ENCODE measurements at places on chromosomes 7 and 10.

- DNase-seq = no peak
Observed at GRCh38 chr7:157983502-157984422, 603.9 kb downstream of the PTPRN2 start.

- no peak for DNase-seq
Observed at GRCh38 chr7:27586825-27587224, 75.9 kb downstream of the HIBADH start.

GRCh38 chr10:132710746-132711612 lies 75.0 kb downstream of the NKX6-2 start:
- no peak for DNase-seq

DNA sequence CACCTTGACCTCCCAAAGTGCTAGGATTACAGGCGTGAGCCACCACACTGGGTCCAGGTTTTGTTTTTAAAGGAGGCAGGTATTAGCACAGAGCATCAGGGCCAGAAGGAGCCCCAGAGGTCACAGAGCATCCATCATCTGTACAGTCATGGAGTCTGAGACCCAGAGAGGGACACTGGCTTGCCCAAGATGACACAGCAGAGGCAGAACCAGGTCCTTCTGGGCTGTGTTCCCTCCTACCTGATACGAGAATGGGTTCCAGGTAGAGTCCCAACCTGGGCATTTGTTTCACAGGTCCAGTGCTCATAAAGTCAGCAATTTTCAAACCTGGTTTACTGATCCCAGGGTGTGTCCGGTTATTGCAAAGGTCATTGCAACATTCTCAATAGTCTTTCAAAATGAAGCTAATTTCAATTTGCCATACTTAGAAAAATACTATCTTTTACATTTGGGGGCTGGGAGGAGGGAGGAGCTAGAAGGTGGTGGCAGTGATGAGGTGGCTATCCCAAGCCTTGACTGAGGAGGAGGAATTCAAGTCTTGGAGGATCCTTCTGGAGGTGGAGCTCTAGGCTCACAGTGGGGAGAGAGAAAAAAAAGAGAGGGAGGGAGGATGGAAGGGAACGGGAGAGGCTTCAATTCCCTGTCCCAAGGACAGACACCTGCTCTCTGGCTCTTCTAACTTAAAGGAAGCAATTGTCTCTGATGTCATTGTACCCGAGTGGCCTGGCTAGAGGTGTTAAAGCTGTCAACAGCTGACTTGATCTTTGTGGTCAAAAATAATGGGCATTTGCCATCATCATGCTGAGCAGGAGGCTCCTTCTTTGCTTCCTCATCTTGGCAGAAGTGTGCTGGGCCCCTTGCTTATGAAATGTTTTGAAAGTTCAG lies 8.1 kb downstream of the MXI1 start:
- no peak for DNase-seq

GRCh38 chr7:13904689-13905088 lies 84.8 kb downstream of the ETV1 start:
- peak; percentile 74 for DNase-seq

GRCh38 chr10:53325066-53325465 lies 552.5 kb upstream of the MBL2 start:
- DNase-seq = peak; percentile 0

GRCh38 chr7:78703391-78703790 lies 750.1 kb downstream of the MAGI2 start:
- DNase-seq = peak; percentile 16

GRCh38 chr10:22560096-22560912 lies 154.1 kb downstream of the PIP4K2A start:
- DNase-seq = no peak

DNA sequence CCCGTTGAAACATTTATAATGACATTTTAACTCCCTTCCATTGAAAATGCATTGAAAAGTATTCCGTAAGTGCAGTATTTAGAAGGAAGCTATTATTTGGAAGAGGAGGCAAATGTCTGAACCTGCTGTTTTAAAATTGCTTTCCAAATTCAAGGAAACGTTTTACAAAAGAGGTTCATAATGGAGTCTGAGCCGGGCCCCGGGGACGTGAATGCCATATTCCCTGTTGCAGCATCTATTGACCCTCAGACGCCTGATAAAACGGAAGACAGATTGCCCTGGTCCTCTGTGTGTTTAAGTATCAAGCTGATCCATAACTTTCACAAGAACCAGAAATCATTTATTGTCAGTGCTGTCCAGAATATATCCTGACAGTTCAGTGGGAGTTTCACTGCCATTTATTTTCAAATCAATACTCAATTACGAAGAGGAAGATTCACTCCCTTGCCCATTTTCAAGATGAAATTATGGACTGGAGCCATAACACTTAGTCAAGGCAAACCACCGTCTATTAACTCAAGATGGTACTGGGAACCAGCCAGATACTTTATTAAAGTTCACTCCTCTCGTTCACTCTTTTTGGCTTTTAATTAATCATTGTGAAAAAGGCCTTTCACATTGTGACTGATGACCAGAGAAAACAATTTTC lies 435.7 kb upstream of the PFKP start:
- no peak for DNase-seq

GRCh38 chr7:105978035-105978434 lies 15.0 kb downstream of the CDHR3 start:
- no peak for DNase-seq

- DNase-seq = peak; percentile 80
Observed at GRCh38 chr10:31146491-31147209, 115.0 kb upstream of the ZNF438 start.

GRCh38 chr7:24911213-24911603 lies 68.8 kb downstream of the OSBPL3 start:
- no peak for DNase-seq

GRCh38 chr10:131980761-131981428 lies 828 bp downstream of the BNIP3 start:
- peak; percentile 30 for DNase-seq

Data from EL (cell line).